ENCODE measurements at places on chromosomes 12 and 14.
A peak's percentile ranks its signal among the peaks of the same experiment; 100 is the strongest.

- DNase-seq: no peak
These were observed 425.2 kb downstream of the GALC start for GRCh38 chr14:87567618-87568295.

GRCh38 chr12:62190689-62191490 lies 69.3 kb upstream of the USP15 start:
- DNase-seq: no peak

GRCh38 chr12:106586803-106587684 lies 4.2 kb downstream of the RFX4 start:
- DNase-seq: no peak

DNA sequence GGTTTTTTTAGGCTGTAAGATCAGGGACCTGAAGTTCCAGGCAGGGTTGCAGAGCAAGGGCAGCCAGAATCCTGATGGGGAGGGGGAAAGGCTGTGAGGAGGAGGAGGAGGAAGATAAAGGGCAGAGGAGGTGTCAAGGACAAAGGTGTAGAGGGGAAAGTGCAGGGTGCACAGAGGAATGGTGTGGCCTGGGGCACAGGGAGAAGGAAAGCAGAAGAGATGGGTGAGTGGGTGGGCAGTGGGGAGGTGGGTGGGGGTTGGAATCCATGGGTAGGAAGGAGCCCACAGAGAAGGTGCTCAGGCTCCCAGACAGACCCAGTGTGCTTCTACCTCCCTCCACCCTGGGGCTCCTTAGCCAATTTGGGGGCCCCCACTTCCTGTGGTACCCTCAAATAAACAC lies 11.2 kb downstream of the TRPV4 start:
- no peak for DNase-seq

GRCh38 chr12:123896767-123897166 lies 75.9 kb downstream of the CCDC92 start:
- peak; percentile 26 for DNase-seq

GRCh38 chr12:112973011-112973735 lies 5.1 kb upstream of the OAS2 start:
- DNase-seq: no peak

GRCh38 chr12:5013266-5013730 lies 30.4 kb upstream of the KCNA5 start:
- no peak for DNase-seq

DNA sequence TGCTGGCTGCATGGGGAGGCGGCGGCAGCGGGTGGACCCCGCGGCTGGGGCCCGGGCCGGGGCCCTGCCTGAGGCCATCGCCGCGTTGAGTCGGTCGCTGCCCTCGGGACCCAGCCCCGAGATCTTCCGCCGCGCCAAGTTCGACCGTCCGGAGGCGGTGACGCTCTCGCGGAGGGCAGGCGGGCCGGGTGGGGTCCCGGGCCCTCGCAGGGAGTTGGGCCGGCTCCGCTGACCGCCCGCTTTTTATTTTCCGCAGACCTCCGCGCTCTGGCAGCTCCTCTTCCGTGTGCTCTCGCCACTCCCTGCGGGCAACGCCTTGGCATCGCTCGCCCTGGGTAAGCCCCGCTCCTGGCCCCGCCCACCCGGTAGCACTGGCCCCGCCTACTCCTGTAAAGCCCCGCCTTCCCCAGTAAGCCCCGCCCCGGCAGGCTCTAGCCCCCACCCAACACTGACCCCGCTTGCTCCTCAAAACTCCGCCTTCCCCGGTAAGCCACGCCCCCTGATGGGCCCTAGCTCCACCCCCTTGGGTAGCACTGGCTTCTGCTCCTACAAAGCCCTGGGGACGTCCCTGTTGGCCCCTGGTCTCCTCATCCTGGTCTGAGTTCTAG lies 424 bp downstream of the TEDC1 start:
- peak; percentile 57 for DNase-seq

DNA sequence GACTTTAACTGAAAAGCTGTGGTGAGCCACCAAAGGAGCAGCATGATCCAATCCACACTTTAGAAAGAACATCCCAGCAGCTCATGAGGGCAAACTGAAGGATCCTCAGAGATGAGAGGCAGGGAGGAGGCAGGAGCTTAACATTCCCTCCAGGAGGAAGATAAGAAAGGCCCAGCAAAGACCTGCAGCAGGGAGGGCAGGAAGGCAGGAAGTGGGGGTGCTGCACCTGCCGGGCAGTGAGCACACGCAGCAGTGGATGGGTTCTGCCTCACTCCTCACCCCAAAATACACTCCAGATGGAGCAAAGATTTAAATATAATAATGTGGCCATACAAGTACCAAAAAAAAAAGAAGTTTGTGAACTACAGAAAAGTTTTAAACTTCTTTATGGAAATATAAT lies 48.4 kb downstream of the GCH1 start:
- no peak for DNase-seq

DNA sequence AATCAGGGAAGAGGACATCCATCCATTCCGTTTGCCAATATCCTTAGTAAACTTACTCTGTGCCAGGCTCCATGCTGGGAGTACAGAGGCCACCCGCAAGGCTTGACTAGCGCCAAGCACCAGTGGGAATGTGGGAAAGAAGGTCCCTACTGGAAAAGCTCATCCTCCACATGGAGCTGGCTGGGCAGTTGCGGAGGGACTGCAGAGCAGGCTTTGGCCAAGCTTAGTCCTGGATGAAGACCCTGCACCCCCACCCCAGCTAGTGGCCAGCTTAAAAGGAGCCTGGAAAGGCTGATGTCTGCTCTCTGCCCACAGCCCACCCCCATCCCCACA lies 22.4 kb upstream of the EIF2B2 start:
- DNase-seq: no peak

GRCh38 chr12:130983328-130984017 lies 29.8 kb downstream of the ADGRD1 start:
- no peak for DNase-seq

- DNase-seq: no peak
These were observed 190.1 kb downstream of the KSR2 start for GRCh38 chr12:117778656-117779055.

GRCh38 chr14:69101331-69101826 lies 51.5 kb downstream of the DCAF5 start:
- peak; percentile 87 for DNase-seq

DNA sequence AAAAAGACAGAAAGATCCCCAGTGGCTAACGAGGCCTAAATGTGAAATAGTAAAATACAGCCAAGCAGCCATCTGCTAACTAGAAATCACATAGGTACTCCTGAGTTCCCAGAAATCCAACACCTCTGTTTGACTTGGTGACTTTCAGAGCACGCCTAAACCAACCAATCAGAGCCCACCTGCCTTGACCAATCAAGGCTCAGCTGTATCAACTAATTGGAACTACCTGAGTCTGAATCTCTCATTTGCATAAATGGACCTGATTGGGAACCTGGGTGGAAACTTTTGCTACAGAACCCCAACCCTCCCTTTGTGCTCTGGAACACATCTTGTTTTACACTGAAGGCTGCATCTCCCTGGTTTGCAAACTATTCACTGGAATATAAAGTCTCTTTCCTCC lies 5.1 kb upstream of the TCL1B start:
- no peak for DNase-seq

GRCh38 chr12:74646831-74647230 lies 109.2 kb downstream of the ATXN7L3B start:
- DNase-seq: peak; percentile 6

- no peak for DNase-seq
These were observed 78.9 kb downstream of the DACT1 start for GRCh38 chr14:58716706-58717105.

GRCh38 chr12:47551426-47551851 lies 154.4 kb downstream of the RPAP3 start:
- peak; percentile 18 for DNase-seq

All from HCEC 1CT (cell line).